ENCODE measurements at places on chromosomes 7 and 10. TPM values are rescaled to one million over a fixed set of nuclear protein-coding genes. Genes with fewer than 3 reads are reported as not detected.

Gene KCNMA1
- polyA plus RNA-seq: 11.6 TPM

Gene PPP1R17
- 0.46 TPM for polyA plus RNA-seq

Gene ASB13
- polyA plus RNA-seq: 13.7 TPM

Gene MLXIPL
- polyA plus RNA-seq: 4.0 TPM

Gene FKBP6
- not detected for polyA plus RNA-seq

Gene NUTM2E
- not detected for polyA plus RNA-seq

Gene ADAMTS14
- polyA plus RNA-seq: 1.7 TPM

Gene LIPK
- polyA plus RNA-seq: not detected

Gene SYT15
- 0.51 TPM for polyA plus RNA-seq
